ENCODE measurements at places on chromosomes 7 and 10.

- DNase-seq = no peak
Observed at GRCh38 chr10:77405771-77406241, 231.8 kb downstream of the KCNMA1 start.

DNA sequence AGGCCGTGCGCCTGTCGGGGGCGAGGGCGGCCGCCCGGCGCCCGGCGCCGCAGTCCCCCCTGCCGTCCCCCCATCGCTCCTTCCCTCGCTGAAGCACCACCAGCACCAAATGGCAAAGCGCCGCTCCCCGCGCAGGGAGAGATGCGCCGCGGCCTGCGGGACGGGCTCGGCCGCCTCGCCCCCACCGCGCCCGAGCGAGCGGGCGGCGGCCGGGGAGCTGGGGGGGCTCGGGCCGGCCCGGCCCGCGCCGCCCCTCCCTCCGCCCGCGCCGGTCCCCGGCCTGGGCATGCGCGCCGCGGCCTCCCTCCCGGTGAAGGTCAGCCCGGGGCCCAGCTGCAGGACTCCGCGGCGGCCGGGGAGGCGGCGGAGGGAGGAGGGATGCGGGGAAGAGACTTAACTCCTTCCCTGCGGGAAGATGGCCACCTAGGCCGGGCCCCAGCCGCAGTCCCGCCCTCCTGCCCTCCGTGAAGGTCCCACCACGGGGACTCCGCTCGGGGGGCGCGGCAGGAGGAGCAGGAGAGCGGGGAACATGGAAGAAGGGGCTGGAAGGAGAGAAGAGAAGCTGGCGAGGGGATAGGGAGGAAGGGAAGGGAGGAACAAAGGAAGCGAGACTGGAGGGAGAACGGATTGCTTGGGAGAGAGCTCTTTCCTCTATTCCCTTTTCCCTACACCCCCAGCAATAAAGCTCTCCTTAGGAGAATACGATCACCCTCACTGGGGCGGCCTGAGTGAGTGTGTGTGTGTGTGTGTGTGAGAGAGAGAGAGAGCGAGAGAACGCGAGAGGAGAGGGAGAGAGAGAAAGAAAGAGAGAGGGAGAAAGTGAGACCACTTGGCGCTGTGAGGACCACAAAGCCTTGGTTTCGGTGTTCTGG lies 3.4 kb upstream of the SMARCD3 start:
- no peak for DNase-seq

DNA sequence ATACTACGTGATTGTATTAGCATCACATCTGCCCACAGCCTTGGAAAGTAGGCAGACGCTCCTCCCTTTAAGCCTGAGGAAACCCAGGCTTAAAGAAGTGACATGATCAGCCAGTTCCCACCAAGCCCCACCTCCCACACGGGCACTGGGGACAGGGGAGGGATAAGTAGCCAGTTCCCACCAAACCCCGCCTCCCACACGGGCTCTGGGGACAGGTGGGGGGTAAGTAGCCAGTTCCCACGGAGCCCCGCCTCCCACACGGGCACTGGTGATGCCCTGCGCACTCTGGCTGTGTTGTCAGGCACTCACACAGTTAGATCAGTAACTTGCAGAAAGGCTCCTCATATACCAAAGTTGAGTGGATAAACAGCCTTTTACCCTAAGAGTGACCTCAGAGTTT lies 606.8 kb downstream of the PTPRN2 start:
- no peak for DNase-seq

DNA sequence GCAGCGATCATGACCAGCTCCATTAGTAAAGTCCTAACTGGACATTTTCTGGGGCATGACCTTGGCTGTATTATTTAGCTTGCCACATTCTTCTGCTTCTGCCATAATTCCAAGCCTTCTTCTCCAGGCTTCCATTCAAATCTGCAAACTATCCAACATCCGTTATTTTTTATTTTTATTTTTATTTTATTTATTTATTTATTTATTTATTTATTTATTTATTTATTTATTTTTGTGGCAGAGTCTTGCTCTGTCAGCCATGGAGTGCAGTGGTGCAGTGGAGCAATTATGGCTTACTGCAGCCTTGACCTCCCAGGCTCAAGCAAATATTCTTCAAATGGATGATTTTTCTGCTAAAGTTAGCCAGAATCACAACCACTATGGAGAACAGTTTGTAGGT lies 187.2 kb upstream of the CDK1 start:
- no peak for DNase-seq

GRCh38 chr7:116810267-116811116 lies 51.9 kb upstream of the CAPZA2 start:
- DNase-seq = no peak

- no peak for DNase-seq
Observed at GRCh38 chr10:44028384-44029137, 356.3 kb downstream of the CXCL12 start.

- DNase-seq = no peak
Observed at GRCh38 chr7:154497751-154498150, 445.6 kb downstream of the DPP6 start.

- DNase-seq = no peak
Observed at GRCh38 chr7:84372712-84373111, 178.1 kb upstream of the SEMA3A start.

GRCh38 chr7:152541892-152542291 lies 106.1 kb upstream of the KMT2C start:
- DNase-seq = no peak

DNA sequence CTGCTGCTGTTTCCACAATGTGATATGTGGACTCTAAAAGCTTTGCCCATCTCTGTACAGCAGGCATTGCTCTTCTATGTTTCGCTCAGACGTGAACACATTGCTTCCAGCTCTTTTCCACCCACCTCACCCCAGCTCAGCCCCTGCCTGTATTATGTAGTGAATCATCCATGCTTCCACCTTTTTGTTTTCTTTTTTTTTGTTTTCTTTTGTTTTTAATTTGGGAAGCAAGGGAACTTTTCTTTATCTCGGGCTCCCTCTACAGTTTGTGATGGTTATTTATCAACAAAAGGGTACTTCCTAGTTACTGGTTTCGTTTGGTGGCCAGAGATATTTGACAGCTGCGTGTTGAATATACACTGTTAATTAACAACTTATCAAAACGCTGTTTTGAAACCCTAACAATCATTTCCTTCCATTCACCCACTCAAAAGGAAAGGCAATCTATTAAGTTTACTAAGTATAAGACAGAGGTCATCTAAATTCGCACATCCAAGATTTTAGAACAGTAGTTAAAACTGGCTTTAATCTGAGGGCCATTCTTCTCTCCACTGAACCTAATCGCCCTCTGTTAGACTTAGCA lies 127.9 kb upstream of the STK17A start:
- no peak for DNase-seq

DNA sequence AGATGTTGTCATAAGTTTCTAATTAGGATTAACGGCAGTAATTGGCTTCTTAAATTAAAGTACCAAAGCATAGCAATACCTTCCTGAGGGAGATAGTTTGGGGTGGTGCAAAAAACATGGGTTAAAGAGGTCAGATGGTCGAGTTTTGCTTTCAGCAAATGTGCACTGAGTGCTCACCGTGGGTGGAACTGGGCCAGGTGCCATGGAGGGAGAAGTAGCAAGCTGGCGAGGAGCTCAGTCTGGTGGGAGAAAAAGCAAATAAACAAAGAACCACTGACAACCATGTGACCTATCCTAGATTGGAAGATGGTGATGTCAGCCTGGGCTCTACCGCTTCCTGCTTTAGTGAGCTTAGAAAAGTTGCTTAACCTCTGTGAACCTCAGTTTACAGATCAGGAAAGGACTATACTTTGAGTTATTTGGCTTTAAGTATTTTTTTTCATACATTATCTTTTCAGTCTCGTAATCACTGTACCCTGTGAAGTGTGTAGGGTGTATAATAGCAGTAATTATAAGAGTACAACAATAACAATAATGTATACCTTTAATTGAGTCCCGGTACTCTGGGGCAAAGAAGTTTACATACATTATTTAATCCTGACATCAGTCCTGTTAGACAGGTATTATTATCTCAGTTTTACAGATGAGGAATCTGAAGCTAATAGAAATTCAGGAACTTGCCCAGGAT lies 69.0 kb upstream of the PDCD4 start:
- DNase-seq = no peak

DNA sequence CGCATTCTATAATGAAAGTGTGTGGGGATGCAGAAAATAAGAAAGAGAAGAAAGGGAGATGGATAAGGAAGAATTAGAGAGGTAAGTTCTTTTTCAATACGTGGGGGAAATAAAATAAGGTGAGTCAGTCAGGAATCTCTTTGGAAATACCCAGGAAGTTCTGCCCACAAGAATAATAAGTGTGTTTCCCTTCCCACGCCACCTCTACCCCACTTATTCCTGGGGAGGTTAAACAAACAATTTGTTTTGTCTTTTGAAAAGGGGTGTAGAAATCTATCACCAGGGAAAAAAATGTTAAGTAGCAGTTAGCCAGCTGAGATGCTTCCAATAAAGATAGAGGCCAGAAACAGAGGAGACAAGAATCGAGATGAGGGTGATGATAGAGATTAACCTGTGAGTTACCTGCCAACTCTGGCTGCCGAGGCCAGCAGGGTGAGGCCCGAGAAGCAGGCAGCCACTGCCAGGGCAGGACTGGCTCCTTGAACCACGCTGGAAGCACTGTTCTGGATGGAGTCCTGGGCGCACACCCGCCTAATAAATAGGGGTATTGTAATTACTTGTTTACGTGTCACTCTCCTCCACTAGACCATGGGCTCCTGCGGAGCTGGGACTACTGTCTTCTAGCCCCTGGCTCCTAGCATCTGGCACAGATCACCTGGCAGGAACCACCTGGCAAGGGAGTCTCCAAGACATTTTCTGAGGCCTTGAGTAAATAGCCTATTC lies 191.3 kb downstream of the FGFR2 start:
- no peak for DNase-seq

DNA sequence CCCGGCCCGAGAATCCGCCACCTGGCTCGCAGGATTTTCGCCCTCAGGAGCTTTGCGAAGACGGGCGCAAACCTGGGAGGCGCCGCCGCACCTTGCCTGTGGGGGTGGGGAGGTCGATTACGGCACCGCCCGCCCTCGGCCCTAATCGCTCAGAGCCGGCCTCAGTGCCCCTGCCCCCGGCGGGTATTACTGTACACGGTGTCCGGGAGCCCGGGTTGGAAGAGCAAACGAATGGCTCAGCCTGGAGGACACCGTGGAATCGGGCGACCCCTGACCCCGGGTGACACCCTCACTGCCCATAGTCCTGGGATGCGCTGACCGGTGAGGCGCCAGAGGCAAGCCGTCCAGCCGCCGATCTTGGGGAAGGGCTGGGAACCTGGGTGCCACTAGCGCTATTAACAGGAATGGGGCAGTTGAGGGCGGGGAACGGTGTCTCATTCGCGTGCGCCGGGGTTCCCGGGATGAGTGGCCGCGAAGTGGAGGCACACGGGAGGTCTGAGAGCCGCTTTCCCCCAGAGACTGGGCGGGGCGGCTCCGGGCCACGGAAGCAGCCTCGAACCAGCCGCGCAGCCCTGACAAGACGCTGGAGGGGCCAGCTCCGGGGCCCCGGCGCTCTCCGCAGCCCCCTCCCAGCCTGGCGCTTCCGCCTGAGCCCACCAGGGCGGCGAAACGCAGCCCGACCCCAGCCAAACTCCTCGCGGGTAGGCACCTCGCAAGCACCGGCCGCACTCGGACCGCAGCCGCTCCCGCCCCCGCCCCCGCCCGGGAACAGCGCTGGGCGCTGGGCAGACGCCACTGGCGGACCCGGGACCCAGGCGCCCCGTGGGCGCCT lies 167.5 kb downstream of the NRF1 start:
- DNase-seq = no peak

DNA sequence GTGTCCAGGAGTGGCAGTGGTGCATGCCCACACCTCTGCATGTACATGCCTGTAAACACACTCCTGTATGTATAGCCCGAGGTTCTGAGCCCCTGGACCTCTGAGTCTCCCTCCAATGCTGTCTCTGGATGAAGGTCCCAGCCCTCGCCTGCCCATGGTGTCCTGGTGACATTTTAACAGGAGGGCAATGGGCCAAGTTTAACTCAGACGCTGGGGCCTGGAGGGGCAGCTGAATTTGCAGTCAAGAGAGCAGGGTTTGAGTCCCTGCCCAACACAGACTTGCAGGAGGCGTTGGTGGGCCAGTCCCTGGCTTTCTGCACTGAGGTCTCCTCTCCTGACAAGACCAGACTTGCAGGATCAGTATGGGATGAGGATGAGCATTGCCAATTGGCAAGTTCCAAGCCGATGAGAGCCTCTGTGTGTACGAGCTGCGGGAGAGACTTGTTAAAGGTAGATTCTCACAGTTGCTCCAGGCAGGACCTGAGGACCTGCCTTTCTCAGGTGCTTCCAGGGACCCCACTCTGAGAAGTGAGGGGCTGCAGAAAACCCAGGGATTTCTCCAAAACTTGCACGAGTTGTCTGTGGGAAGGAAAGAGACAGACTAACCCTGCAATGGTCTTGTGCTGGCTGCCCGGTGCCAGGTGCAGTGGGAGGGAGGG lies 141.9 kb downstream of the ELFN1 start:
- no peak for DNase-seq

- no peak for DNase-seq
Observed at GRCh38 chr10:102593074-102593803, 51.0 kb upstream of the TRIM8 start.

DNA sequence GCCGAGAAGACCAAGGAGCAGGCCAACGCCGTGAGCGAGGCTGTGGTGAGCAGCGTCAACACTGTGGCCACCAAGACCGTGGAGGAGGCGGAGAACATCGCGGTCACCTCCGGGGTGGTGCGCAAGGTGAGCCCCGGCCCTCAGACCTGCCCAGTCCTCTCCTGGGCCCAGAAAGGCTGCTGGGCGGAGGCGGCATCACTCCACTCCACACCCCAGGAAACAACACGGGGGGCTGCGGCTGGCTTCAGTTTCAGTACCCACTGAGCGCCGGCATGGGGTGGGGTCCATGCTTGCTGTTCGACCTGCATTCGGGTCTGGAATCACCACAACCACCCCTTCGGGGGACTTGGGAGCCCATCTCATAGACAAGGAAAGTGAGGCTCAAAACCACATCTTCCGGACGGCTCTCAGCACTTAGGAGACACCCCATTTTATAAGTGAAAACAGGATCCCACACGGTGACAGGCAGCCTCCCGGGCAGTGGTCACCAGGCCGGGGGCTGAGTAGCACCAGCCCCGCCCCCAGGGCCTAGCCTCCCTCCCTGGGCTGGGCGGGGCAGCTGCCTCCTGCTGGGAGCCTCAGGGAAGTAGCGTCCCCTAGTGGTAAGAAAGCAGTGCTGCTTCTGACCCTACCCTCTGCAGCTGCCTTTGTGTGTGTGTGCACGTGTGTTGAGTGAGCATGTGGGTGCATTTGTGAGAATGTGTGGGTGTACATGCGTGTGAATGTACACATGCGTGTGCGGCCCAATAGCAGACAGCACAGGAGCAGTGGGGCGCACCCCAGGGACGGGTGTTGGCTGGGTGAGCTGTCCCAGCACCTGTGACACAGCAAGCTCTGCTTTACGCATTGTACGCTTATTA lies 1.8 kb downstream of the SNCG start:
- DNase-seq = no peak

- DNase-seq = no peak
Observed at GRCh38 chr10:110944792-110945396, 25.5 kb downstream of the SHOC2 start.

DNA sequence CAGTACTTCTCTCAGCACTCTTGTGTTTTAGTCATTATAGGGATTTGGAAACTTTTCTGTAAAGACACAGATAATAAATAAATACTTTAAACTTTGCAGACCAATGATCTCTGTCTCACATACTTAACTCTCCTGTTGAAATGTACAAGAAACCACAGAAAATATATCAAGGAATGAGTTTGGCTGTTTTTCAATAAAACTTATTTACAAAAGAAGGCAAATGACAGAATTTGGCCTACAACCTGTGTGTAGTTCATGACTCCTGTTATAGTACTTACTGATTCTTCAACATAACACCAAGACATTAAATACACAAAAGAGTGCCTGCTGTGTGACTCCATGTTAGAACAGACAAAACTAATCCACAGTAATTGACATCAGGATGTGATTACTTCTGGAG lies 510.0 kb upstream of the PHF14 start:
- DNase-seq = no peak

- DNase-seq = no peak
Observed at GRCh38 chr7:36982766-36983165, 258.5 kb upstream of the AOAH start.
